Right renal pelvis (tissue), 4 donors: ENCODE measurements at places on chromosomes 11 and 22. TPM values are rescaled to one million over a fixed set of nuclear protein-coding genes. Genes with fewer than 3 reads are reported as not detected.

The SERPINH1 gene
- polyA plus RNA-seq = 320 TPM

The ASPHD2 gene
- polyA plus RNA-seq = 4.5 TPM

The RHOD gene
- polyA plus RNA-seq = 11.3 TPM

The KCNK4 gene
- not detected for polyA plus RNA-seq

The C11orf71 gene
- polyA plus RNA-seq = 21.3 TPM
